ENCODE measurements at places on chromosomes 2 and 18.

GRCh38 chr2:67159929-67160328 is 237.2 kb upstream of the ETAA1 start:
- no peak for DNase-seq

DNA sequence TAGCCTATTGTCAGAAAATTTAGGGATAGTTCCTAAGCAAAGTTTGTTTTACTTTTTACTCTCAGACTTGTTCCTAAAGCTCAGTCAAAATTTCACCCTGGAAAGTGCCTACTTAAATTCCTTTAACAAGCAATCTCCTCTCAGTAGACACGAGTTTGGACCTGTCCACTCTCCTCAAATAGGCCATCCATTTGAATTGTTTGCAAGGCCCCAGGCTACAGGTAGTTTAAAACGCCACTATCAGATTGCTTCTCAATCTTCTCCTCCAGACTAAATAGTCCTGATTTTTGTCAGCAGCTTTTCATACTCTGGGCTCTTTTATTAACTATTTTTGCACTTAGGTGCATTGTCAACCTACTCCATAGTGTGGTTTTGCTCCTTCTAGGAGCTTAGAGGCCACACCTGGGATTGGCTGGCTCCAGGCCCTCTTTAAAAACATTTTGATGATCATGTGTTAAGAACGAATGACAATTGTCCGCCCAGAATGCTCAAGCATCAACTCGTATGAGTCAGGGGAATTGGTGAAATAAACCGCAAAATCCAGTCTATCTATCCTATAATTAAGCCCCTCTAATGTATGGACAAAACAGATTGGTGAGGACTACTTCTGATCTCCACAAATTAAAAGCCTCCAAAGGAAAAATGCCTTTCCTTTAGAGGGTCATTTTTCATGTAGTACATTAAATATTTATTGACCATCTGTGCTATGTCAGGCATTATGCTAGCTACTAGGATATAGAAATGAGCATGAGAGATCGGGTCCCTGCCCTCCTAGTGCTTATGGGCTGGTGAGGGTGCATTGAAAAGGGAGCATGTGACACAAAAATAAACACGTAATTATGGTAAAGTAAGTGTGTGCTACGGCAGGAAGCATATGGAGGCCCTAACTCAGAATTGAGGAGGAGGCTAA is 333.8 kb upstream of the TNP1 start:
- no peak for DNase-seq

- DNase-seq: no peak
Measured at GRCh38 chr2:158125756-158126498, 24.3 kb downstream of the UPP2 start.

- DNase-seq: no peak
Measured at GRCh38 chr2:40466935-40467572, 15.2 kb upstream of the SLC8A1 start.

GRCh38 chr18:58687871-58688308 is 16.6 kb downstream of the MALT1 start:
- DNase-seq: no peak

DNA sequence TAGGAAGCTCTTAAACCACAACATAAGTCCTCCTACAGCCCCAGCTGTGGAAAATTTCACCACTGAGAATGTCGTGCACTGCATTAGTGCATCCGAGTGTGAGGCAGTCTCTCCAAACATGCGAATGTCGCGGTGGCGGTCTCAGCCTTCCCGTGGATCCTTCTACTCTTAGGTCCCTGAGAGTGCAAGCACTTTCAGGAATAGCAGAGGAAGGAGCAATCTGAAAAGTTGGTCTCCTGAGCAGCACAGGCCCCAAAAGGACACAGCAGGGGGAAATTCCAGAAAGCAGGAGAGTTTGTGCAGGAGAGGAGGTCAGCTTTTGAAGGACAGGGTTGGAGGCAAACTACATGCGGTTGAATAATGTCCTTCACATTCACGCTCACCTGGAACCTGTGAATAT is 440.5 kb upstream of the SMIM21 start:
- DNase-seq: no peak

GRCh38 chr2:120635146-120635545 is 100.5 kb upstream of the GLI2 start:
- no peak for DNase-seq

DNA sequence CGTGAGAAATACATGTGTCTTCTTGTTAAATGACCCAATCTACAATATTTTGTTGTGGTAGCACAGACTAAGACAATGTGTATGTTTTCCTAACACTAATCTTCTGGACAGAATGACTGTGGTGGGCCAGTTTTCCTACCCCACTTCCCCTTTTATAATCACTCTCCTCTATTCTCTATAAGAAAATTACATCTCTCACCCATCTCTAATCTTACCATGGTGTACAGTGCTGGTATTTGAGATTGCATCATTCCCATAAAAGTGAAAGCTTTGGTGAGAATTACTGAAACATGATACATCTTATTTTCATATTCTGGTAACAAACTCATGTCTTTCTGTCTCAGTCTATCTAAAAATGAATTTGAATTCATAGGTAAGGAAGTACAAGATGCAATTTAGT is 40.5 kb downstream of the CAVIN2 start:
- DNase-seq: no peak

DNA sequence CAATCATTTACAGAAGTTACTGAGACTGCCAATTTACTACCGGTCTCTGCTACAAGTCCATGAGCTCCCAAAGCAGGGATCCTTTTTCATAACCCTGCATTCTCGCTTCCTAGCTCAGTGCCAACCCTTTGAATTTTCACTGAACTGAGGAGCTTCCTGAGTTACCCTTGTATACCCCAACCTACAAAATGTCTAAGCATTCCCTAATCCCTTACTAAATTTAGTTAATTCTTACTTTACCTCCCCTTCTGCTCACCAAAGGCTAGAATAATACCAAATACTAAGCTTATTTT is 9.6 kb downstream of the MAT2A start:
- no peak for DNase-seq

GRCh38 chr18:6441200-6441599 is 26.5 kb upstream of the L3MBTL4 start:
- no peak for DNase-seq

DNA sequence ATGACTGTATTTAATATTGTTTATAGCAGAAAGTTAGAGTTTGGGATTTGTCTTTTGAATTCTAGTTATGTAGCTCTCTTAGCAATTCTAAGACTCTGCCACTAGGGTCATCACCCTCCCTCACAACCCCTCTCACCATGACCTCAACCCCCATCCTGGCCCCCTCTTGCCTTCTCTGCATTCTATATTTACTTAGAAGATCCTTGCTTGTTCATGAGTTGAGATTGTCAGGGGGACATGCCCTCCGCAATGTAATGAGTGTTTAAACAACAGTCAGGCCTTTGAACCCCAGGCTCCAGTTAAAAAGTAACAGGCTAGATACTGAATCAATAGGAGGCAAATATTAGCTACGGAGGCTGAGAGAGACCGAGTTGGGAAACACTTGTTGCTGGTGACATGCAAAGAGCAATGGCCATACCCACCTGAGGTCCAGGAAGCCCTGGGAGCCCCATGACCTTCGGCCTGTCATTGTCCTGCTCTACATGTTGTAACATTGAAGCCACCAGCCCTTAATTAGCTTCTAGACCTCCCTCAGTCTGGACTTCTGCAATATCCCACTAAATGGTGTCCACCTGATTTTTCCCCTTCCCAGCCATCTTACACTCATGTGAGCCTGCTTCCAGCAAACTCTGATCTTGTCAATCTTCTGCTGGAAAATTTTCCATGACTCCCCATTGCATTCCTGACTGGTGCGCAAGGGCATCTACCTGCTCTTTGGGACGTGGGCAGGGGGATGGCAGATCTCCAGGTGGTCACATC is 221.1 kb downstream of the ALPK2 start:
- peak; percentile 73 for DNase-seq

DNA sequence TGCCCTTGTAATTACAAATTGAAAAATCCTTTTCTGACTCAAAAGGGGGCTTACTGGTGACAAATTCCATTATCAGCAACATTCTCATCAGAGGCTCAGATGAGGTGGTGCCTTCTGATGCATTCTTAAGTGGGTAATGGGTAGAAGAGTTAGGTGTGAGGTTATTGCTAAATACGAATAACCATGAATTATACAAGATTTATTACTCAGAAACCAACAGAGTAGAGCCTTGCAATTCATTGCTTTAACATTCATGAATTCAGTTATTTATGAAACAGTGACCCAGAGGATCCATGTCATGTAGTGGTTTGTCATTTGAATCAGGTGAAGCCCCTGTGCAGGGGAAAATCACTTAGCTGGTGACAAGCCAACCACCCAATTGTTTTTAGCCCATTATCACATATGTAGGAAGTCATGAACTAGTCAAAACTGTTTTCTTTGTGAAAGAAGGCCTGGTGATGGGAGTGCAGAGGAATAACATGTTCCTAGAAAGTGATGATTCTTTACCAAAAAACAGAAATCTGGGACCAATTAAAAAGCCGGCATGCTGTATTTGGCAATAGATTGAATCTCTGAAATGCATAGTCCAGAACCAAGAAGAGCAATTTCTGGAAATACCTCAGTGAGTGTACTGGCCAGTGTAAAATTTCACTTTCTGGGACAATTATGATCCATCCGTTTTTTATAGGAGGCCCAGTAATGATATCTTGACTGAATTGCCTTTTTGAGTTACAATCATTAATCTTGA is 70.2 kb downstream of the CRIM1 start:
- no peak for DNase-seq

GRCh38 chr18:6357668-6358067 is 57.0 kb downstream of the L3MBTL4 start:
- DNase-seq: no peak

- DNase-seq: no peak
Measured at GRCh38 chr2:193371200-193371599, 1176.5 kb upstream of the TMEFF2 start.

DNA sequence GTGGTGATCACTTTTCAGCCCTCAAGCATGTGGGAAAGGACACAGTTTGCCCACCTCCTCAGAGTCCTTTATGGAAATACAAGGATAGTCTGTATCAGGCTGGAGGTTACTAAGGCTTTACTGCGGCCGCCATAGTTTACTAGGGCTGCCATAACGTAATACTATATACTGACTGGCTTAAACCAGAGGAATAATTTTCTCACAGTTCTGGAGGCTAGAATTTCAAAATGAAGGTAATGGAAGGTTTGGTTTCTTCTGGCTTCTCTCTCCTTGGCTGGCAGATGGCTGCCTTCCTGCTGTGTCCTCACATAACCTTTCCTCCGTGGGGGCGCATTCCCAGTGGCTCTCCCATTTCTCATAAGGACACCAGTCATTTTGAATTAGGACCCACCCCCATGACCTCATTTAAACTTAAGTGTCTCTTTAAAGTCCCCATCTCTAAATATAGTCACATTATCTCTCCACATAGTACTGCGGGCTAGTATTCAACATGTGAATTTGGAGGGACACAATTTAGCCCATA is 12.5 kb upstream of the ATIC start:
- no peak for DNase-seq

DNA sequence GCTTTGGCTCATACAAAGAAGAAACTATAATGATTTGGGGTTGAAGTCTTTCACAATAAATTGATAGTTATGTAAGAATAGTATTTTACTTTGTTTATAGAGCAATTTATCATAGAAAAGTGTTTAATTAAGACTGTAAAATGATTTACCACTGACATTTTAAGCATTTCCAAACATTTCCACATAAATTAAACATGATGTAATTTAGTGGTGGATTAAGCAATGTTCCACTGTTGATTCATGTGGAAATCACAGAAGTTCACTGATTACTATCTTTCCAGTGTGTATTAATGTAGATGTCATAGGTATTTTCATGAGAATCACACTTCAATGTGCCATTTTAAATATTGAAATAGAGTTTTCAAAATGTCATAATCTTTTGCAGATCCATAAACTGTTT is 40.1 kb upstream of the GRB14 start:
- DNase-seq: no peak

GRCh38 chr2:211302676-211303075 is 746.3 kb downstream of the CPS1 start:
- DNase-seq: no peak

GRCh38 chr2:184370954-184371353 is 227.4 kb upstream of the ZNF804A start:
- no peak for DNase-seq

DNA sequence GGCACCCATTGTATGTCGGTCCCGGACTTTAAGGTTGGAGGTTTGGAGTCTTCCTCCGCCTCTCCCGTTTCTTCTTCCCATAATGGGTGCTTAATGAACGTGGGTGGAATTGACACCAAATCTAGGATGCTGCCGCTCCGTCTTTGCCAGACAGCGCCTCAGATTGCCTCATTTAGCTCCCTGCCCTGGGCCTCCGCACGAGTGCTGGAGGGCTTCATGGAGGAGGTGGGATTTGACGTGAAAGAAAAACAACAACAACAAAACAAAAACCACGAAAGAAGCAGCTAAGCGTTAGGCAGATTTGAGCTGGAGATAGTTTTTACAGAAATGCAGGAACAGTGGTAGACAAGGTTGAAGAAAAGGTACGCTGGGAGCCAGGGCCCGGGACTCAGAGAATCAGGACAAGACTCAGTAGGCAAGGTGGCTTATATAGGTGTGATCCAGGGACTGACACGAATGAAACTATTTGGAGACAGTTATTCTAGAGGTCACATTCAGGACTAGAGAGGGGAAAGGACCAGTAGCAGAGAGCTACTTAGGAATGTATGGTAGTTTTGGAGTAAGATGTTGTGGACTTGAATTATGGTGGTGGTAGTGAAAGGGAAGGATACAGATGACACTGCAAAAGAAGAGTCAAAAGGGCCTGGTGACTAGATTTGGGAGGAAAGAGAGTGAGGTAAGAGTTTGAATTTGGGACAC is 605 bp downstream of the ZNF2 start:
- DNase-seq: no peak

GRCh38 chr18:22962004-22962403 is 28.9 kb downstream of the RBBP8 start:
- no peak for DNase-seq

DNA sequence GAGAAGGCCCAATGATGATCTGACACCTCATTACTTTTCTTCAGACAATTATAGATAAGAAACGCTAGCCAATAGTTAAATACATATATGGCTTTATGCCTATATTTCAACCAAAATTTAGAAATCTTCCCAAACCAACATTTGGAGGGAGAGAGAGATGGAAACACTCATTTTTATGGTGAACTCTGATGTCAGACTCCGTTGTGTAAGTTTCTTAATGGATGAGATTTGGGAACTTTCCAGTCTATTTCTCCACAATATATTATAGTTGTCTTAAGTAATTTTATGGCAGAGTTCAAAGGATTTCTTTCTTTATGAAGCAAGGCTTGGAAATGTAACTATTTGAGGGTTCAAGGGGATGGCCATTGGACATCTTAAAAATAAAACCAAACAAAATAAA is 407.0 kb downstream of the DCC start:
- no peak for DNase-seq

DNA sequence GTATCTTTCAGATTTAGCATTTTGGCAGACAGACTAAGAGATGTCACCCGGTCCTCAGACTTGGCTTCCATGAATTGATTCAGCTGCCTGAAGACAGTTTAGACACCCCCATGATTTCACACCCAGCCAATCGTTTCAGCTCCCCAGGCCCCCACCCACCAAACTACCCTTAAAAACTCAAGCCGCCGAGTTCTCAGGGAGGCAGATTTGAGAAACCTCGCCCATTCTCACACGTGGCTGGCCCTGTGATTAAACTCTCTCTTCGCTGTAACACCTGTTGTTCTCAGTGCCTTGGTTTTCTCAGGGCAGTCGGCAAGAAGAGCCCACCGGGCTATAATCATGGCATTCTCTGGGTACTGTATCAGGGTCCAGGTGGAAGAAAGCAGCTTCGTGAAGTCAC is 35.2 kb downstream of the UXS1 start:
- no peak for DNase-seq

GRCh38 chr2:121080013-121080772 is 204.8 kb downstream of the TFCP2L1 start:
- peak; percentile 80 for DNase-seq
